ENCODE measurements at places on chromosomes 3 and 15.

DNA sequence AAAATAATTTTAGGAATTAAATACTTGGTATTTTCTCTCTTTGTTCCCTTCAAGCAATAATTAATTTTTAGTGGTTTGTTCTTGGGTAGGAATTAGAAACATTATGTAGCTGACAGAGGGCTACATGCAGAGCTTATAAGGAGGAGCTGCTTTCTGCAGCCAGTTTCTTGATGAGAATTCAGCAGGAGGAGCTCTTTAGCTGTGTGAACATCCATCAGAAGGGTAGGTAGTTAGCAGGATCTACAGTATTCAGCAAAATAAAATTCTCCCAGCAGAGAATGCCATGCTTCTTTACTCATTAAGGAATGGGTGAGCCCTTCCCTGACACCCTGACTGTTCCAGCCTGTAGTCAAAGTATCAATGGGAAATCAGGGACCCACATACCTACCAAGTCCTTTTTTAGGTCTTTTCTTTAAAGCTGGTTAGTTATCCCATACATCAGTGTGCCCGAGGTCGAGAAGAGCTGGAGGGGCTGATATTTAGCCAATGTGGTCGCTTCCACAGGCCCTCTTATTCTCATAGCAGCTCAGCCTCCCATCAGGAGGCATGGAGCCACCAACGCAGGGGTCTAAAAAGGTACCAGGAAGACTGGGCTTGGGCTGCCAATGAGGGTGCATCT is 54.0 kb downstream of the KCNAB1 start:
- no peak for DNase-seq

DNA sequence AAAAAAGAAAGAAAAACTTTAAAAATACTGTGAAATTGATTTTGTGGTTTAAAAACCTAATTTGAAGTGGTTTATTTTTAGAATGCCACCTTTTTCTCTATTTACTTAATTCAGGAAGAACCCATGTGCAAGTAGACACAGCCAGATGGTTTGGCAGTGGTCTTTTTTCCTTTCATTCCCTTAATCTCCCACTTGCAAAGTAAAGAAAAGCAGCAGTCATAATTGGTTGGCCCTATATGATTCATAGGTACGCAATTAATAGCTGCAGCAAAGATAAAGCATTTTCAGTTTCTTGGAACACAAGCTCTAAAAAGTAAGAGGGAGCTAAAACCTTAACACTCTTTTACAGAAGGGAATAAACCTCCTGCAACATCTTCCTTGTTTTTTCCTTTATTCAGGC is 115.3 kb downstream of the MECOM start:
- no peak for DNase-seq

DNA sequence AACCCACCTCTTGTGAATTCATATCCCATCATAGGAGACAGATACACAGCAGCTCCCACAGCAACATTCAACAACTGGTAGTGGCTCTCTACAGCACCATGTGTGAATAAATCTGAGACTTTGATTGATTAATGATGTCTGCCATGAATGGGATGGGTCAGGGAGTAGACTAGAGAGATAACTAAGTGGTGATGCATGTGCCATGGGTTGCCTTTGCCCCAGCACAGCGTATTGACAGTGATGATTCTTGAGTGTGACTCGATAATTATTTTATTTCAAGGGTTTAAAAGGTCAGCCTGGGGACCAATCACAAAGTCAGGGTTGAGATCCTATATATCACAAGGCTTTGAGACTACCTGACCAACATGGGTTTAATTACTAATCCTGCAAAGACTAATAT is 295.9 kb downstream of the PTPRG start:
- no peak for DNase-seq

DNA sequence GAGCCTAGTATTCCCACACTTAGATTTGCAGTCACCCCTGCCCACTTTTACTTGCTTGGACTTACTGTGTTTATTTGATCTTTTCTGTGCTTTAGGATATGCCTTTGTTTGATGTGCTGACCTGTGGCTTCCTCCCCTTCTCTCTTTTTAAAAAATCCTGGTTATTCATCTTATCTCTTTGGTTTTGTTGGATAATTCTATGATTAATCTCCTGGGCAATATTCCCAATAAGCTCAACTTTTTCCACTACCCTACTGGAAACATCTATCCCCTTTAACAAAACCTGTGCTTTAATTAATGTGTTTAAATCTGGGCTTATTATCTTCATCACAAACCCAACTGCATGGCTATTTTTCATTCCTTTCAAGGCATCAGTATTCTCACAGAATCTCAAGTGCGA is 476.0 kb upstream of the TGFBR2 start:
- no peak for DNase-seq

- DNase-seq, result no peak
Measured at GRCh38 chr3:12980596-12981290, 92.5 kb downstream of the IQSEC1 start.

DNA sequence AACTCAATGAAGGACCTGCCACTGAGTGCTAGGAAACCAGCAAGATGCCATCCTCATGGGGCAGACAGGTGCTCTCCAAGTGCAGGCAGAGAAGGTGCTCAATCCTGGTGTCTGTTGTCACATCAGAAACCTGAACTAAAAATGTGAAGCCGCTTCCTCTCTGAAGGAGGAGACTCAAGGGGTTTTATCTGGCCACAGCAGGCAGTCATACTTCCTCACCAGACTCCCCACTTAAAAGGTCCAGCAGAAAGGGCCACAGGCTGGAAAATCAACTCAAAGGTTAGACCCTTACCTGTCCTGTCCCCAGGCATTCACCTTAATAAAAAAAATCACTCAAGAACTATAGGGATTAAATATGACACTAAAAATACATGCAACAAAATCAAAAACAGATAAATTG is 4.8 kb downstream of the CCDC12 start:
- DNase-seq, result no peak

DNA sequence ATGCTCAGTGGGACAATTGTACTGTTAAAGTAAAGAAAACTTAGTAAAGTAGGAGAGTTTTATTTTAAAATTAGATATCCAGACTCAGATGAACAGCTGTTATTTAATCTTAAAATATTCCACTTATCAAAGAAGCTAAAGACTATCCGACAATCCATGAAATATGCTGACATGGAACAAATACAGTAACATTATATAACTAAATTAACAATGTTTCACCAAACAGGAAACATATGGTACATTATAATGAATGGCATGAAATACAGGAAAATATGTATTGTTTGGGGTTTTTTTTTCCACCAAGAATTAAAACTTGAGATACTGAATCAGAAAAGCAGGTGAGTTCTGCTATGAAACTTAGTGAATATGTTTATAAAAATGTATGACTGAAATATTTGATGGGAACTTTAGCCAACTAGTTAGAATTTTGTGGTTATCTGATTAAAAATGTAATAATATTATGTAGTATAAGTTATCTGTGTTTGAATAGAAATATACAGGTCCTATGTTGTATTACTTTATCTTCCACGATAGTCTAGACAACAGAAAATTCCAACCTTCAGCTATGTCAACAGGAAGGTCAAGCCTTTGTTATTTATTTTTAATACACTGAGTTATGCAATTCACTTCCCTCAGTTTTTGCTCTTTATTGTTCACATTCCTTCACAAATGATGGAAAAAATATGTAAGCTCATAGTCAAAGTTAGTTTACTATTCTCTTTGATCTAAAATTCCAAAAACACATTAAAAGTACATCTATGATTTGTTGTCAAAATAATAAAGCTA is 72.7 kb downstream of the UACA start:
- DNase-seq, result no peak

GRCh38 chr3:38118421-38119247 is 18.3 kb downstream of the ACAA1 start:
- DNase-seq, result no peak

- no peak for DNase-seq
Measured at GRCh38 chr3:55611121-55611520, 124.0 kb upstream of the WNT5A start.
